ENCODE measurements at places on chromosomes 2 and 18. TPM values are rescaled to one million over a fixed set of nuclear protein-coding genes. Genes with fewer than 3 reads are reported as not detected.
A peak's percentile ranks its signal among the peaks of the same experiment; 100 is the strongest.

GRCh38 chr2:48812416-48812815 lies 56.9 kb upstream of the LHCGR start:
- no peak for DNase-seq

GRCh38 chr2:218811382-218811781 lies 20.2 kb downstream of the PRKAG3 start:
- DNase-seq = no peak

GRCh38 chr2:211944572-211944971 lies 594.0 kb downstream of the ERBB4 start:
- no peak for DNase-seq

- DNase-seq = peak; percentile 74
Observed at GRCh38 chr2:191676790-191677645, 918 bp upstream of the NABP1 start.

GRCh38 chr2:220935789-220936321 lies 636.2 kb downstream of the EPHA4 start:
- DNase-seq = no peak

DNA sequence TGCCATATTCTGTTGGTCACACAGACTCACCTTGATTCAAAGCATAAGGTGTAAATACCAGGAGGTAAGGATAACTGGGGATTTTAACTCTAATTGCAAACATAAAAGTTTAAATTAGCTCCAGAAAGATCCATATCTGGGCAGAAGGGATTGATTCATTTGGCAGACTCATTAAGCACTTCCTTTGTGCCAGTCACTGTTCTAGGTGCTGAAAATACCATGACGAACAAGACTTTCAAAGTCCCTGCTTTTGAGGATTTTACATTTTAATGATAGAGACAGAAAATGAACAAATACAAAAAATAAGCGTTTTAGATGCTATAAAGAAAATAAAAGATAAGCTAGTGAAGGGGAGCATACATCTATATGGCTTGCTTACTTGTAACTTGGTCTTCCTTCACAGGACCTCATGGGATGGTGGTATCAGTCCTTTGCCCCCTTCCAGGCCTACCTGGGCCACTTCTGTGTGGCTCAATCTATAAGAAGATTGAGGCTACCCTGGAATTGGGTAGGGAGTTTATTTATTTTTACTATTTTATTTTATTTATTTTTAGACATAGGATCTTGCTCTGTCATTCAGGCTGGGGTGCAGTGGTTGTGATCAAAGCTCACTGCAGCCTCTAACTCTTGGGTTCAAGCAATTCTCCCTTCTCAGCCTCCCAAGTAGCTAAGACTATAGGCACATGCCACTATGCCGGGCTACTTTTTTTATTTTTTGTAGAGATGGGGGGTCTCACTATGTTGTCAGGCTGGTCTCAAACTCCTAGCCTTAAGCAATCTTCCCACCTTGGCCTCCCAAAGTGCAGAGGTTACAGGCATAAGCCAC lies 212.8 kb downstream of the MYCN start:
- DNase-seq = no peak

GRCh38 chr18:65336411-65336810 lies 414.4 kb upstream of the CDH7 start:
- no peak for DNase-seq

The ARHGAP25 gene
- 0.13 TPM for total RNA-seq

The LOXHD1 gene
- total RNA-seq = not detected

The THSD7B gene
- total RNA-seq = not detected

GRCh38 chr2:205700331-205701132 lies 18.2 kb downstream of the NRP2 start:
- DNase-seq = peak; percentile 88

The SNED1 gene
- total RNA-seq = 53.1 TPM

DNA sequence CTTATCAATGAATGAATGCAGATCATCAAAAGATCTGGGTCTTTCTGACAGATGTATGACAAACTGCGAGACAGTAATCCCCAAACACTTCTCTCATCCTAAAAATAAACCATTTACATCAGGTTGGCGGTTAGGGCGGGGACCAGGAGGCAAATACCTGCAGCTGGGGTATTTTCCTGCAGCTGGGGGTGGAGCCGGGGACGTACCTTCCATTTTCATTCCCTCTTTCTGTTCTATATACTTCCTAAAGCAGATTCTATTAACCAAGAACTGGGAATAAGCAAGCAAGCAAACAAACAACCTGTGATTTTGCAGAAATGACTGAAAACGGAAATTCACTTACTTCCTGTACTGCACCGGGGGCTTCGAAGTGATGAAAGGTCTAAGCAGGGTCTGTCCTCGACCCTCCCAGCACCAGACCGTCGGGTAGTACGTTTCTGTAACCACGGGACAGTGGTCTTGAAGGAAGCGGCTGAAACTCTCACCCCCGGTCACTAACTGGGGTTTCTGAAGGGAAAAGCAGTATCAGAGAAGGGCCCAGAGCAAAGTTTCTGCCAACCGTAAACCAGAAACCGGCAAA lies 1.2 kb downstream of the ABHD3 start:
- no peak for DNase-seq

GRCh38 chr2:120283649-120284048 lies 31.0 kb downstream of the RALB start:
- no peak for DNase-seq

DNA sequence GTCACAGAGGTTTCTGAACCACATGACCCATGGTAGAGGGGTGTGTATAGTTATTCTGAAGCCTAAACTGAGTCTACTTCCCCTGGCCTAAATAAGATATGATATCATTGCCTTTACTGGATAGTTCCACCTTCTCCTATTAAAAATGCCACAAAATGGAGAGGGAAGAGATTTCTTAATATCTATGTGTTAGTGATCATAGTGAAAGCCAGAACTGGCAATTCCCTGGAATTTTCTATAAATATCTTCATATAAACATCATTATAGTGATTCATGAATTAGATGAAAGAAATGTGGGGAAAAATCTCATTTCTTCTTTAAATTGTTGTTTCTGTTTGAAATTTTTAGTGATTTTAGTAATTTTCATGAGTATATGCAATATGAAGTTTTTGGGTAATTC lies 45.8 kb downstream of the TSHZ1 start:
- no peak for DNase-seq

DNA sequence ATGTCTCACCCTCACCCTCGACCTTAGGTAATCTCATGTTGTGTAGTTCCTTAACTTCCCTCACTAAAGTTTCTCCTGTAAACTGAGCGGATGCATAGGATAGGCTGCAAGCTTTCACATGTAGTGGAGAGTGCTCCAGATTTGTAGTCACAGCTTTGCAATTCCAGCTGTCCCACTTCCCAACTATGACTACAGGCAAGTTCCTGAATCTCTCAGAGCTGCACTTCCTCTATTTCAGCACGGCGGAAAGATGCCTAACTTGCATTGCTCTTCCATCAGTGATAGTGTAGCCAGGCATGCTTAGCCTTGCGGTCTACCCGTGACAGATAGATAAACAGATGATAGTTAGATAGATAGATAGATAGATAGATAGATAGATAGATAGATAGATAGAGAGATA lies 183.1 kb upstream of the CCDC68 start:
- no peak for DNase-seq

GRCh38 chr2:159968279-159968900 lies 94.0 kb downstream of the PLA2R1 start:
- DNase-seq = peak; percentile 66

DNA sequence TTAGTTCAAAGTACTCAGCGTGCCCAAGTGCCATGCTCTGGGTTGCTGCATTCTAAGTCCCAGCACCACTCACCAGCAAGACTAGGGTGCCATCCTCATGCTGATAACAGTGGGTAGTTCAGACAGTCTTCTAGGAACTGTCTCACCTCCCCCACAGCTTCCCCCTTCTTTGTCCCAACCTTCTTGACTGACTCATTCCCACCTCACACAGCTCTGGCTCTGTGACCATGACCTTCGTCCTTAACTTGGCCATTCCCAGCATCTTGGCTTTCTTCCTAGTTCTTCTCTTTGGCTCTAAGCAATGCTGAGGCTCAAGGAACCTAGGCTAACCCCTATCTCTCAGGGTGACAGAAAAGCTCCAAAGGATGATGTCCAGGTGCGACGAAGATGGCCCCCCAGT lies 20.0 kb upstream of the CXCR4 start:
- DNase-seq = no peak

GRCh38 chr2:44668336-44668735 lies 273.2 kb upstream of the SIX3 start:
- peak; percentile 25 for DNase-seq

GRCh38 chr2:181312515-181312927 lies 144.7 kb upstream of the ITGA4 start:
- DNase-seq = no peak

The CTNNA2 gene
- total RNA-seq = 0.06 TPM

DNA sequence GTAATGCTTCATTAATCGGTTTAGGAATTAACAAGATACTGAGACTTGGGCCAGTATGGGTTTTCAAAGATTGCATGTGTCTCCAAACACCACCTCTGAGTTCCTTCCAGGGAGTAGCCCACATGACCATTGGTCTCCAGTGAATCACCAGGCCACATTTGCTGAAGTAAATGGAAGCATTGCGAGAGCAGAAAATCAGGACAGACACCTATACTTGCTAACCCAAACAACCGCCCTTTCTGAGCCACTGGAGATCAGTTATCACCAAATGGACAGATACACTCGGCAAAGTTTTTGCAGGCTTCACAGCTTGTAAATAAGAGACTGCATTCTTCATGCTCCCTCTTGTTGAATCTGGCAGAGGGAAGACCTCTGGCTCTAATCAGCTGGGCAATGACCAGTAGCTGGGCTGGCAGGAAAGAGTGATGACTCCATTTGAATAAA lies 40.9 kb downstream of the GATA6 start:
- DNase-seq = no peak

GRCh38 chr18:56267334-56267733 lies 371.1 kb downstream of the TXNL1 start:
- no peak for DNase-seq

The UNC80 gene
- total RNA-seq = not detected
